ENCODE measurements at places on chromosomes 3 and 15.

DNA sequence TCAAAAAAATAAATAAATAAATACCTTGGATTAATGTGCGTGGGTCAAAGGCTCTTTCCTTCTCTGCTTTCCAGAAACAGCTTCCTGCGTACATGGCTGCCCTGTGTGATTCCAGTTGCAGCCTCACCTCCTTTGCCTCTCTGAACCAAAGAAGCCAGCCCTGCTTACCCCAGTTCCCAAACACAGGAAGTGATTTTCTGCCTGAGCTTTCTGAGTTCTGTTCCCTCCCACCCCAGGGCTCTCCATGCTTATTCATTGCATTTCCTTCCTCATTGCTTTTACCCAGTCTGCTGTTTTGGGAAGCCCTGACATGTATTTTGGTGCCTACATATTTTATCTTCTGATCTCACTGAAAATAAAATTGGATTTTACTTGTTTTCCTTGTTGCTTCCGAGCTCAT lies 15.4 kb downstream of the ZSCAN2 start:
- DNase-seq: no peak

- no peak for DNase-seq
Measured at GRCh38 chr3:53545310-53545995, 51.0 kb downstream of the CACNA1D start.

DNA sequence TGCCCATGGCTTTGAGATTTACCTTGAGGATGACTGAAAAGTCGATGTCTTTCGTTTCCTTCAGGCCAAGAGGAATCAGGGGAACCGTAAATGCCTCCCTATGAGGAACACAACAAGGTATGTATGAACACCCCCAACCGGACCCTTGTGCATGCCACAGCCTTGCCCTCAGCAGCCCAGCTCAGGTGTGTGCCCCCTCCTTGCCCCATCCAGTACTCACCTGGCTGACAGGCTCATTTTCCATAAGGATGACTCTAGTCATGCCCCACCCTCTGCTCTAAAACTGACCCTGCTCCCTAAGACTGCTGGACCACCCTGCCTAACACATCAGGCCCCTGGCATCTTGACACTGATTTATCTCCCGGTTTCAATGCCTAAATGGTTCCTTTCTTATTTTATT lies 270.0 kb downstream of the GOLGA6L6 start:
- no peak for DNase-seq

GRCh38 chr3:55203006-55203405 lies 275.1 kb upstream of the LRTM1 start:
- no peak for DNase-seq

DNA sequence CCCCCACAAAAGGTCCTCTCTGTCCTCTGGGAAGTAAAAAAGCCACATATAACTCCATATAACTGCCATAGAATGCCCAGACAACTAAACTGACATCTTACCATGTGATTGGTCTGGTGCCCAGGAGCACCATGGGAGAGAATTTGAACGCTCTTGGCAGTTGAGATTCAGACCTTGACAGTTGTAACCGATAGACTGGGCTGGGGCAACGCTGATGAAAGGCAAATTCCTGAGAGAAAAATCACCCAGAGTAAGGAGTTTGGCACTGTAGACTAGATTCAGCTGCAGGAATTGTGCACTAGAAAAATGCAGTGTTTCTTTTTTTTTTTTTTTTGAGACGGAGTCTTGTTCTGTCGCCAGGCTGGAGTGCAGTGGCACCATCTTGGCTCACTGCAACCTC lies 240.5 kb downstream of the SOX2 start:
- no peak for DNase-seq

- DNase-seq: no peak
Measured at GRCh38 chr15:45332694-45333093, 45.6 kb downstream of the GATM start.

DNA sequence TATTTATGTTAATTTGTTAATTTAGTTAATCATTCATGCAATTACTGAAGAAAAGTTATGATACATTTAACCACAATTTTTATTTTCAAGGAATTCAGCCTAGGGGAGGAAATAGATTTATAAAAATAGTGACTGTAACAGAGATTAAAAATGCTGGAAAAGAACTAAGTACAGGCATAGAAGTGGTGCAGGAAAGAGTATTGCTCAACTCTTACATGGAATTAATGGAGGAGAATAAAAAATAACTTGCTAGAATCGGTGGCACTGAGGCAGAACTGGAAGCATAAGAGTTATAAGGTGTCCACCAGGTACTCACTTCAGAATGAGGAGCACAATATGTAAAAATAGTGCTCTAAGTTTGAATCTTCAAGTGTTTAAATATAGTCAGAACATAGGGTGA lies 13.5 kb upstream of the OR5AC2 start:
- DNase-seq: no peak

GRCh38 chr3:37762698-37763097 lies 99.0 kb upstream of the CTDSPL start:
- no peak for DNase-seq

GRCh38 chr3:46228260-46229242 lies 13.7 kb upstream of the CCR3 start:
- no peak for DNase-seq

- DNase-seq: no peak
Measured at GRCh38 chr3:106877627-106878026, 499.6 kb upstream of the CCDC54 start.

DNA sequence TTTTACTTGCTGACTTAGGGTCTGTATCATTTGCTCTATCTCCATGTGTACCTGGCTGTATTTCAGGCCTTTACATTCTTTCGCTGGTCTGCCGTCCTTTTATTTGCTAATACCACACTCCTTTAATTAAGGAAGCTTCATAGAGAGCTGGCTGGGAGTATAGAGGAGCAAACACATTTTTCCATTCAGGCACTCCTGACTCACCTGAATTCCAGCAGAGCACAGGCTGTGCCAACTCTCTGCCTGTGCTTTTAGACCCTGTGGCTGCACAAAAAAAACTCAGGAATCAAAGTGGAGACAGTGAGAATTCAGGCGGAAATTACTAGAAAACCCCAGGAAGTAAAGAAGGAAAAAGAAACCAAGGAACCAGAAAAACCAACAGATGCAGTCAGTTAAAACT lies 29.0 kb upstream of the ATP10A start:
- DNase-seq: no peak

GRCh38 chr15:95883064-95883463 lies 447.4 kb upstream of the NR2F2 start:
- no peak for DNase-seq

DNA sequence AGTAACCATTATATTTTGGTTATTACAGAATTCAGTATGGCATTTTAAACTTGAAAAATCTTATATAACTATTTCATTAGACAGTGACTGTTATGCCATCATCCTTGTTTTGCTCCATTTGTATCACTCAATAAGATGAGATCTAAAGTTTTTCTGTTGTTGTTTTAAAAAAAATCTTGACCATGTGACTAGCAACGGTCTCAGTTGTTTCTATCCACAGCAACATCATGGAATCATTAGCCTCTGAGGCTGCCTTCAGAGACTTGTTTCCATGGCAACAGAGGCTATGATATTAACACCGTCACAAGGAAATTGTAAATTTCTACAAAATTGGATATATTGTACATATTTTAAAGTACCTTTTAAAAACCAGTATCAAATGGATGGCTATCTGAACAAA lies 129.8 kb downstream of the DLG1 start:
- DNase-seq: peak; percentile 93
